Dorsolateral prefrontal cortex (tissue), 122 donors: ENCODE measurements at places on chromosomes 11 and 22. TPM values are rescaled to one million over a fixed set of nuclear protein-coding genes. Genes with fewer than 3 reads are reported as not detected.

The FAR1 gene
- 114 TPM for total RNA-seq

The MRGPRE gene
- 1.4 TPM for total RNA-seq

The CHST1 gene
- 85.9 TPM for total RNA-seq

The SYT7 gene
- 133 TPM for total RNA-seq

The FOLH1 gene
- total RNA-seq = 68.0 TPM

The BBS1 gene
- total RNA-seq = 101 TPM

The PACSIN2 gene
- 54.4 TPM for total RNA-seq
